ENCODE measurements at places on chromosomes 6 and 20. TPM values are rescaled to one million over a fixed set of nuclear protein-coding genes. Genes with fewer than 3 reads are reported as not detected.

- DNase-seq, result no peak
These were observed 381.6 kb downstream of the GJA1 start for GRCh38 chr6:121816906-121817540.

GRCh38 chr6:107353773-107354382 lies 105.5 kb downstream of the PDSS2 start:
- no peak for DNase-seq

DNA sequence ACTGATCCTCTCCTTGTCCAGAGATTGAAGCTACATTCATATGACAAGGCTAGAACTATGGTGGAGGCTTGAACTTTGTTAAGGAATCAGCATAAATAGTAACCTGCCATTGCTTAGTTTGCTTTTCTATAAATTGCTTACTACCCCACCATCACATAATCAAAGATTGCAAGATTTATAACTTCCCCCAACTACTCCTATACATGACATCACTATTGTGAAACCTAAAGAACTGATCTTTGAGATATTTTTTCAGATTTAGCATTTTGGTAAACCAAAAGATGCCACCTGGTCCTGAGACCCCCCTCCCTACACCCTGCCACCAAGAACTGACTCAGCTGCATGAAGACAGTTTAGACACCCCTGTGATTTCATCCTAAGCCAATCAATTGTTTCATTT lies 385.3 kb downstream of the CDC5L start:
- DNase-seq, result no peak

DNA sequence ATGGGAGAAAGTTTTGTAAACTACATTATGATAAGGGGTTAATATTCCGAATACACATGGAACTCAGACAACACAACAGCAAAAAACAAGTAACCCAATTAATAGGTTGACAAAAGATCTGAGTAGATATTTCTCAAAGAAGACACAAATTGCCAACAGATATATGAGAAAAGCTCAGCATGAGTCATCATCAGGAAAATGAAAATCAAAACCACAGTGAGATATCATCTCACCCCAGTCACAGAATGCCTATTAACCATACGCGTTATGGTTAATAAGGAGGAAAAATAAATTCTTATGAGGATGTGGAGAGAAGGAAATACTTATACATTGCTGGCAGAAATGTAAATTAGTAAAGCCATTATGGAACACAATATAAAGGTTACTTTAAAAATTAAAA lies 695.0 kb downstream of the COL12A1 start:
- no peak for DNase-seq

CLPSL1 gene
- total RNA-seq, result not detected

GRCh38 chr6:39452306-39453145 lies 130.0 kb upstream of the KCNK16 start:
- DNase-seq, result no peak

DNA sequence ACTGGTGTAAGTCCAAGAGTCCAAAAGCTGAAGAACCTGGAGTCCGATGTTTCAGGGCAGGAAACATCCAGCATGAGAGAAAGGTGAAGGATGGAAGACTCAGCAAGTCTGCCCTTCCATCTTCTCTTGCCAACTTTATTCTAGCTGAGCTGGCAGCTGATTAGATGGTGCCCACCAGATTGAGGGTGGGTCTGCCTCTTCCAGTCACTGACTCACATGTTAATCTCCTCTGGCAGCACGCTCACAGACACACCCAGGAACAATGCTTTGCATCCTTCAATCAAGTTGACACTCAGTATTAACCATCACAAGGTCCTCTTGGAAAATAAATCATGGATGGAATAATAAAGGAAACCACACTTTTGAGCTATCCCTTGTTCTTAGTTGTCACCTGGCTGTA lies 121.2 kb downstream of the MAP3K7 start:
- DNase-seq, result no peak

- no peak for DNase-seq
These were observed 259.8 kb downstream of the PKHD1 start for GRCh38 chr6:51827580-51827979.

DNA sequence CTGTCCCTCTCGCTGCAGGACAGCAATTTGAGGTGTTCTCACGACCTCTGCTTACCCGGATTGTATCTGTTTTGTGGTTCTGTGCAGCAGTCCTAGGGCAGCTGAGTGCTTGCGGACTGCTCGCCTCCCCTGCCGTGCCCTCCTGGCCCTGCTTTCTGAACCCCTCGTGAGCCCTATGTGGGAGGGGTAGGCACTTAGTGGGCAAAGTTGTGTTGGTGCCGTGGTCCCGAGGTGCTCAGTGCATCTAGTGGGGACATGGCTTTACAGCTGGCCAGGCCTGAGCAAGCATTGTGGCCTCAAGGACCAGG lies 5.2 kb downstream of the TMEM181 start:
- DNase-seq, result peak; percentile 76

DNA sequence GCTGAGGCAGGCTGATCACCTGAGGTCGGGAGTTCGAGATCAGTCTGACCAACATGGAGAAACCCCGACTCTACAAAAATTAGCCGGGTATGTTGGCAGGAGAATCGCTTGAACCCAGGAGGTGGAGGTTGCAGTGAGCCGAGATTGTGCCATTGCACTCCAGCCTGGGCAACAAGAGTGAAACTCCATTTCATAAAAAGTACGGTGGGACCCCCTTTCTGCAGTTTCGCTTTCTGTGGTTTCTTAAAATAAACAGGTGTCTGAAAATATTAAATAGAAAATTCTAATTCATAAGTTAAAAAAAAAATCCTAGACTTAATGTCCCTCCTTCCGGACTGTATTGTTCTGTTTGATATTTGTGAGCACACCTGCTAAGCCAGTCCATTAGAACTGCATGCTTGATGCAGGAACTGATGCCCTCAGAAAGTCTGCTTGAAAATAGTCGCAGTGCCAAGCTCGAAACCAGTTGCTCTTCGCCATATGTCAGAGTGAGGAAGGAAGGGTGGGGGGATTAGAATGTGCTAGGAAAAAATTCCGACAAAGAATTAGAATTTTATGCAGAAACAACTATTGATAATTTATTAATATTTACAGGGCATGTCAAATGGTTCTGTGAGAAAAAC lies 85.9 kb downstream of the JARID2 start:
- no peak for DNase-seq

GRCh38 chr20:17868151-17868550 lies 100.4 kb downstream of the SNX5 start:
- DNase-seq, result no peak

DNA sequence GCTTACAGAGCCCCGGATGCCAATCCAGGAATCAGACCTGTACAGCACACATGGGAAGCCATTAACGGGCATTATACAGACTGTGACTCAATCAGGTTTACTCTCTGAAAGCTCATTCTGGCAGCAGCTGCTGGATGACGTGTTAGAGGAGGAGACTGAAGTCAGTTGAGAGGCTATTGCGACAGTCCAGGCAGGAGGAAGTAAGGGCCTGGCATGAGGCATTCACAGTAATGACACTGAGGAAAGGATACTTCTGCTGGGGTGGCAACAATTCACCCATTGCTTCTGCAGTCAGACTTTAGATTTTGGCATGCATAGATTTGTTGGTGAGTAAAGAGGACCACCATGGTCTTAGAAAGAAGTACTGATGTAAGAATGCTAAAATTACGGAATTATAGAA lies 151.0 kb upstream of the HEY2 start:
- DNase-seq, result no peak

DNA sequence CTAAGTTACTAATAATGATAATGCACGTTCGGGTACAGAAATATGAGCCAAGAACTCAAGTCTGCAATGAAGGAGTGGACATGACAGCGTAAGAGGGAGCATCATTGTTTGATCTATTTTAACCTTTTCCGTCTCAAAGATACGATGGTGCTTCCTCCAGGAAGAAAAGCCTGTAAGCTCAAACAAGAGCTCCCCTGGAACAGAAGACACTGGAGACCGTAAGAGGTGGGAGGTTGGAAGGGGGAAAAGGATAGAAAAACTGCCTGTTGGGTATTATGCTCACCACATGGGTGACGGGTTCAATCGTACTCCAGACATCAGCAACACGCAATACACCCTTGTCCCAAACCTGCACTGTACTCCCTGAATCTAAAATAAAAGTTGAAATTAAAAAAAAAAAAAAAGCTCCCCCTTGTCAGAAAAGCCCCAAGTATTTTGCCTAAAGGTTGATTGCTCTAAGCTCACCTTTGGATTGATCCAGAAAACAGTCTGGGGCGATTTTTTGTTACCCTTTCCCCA lies 180.5 kb downstream of the TRIM27 start:
- no peak for DNase-seq

DNA sequence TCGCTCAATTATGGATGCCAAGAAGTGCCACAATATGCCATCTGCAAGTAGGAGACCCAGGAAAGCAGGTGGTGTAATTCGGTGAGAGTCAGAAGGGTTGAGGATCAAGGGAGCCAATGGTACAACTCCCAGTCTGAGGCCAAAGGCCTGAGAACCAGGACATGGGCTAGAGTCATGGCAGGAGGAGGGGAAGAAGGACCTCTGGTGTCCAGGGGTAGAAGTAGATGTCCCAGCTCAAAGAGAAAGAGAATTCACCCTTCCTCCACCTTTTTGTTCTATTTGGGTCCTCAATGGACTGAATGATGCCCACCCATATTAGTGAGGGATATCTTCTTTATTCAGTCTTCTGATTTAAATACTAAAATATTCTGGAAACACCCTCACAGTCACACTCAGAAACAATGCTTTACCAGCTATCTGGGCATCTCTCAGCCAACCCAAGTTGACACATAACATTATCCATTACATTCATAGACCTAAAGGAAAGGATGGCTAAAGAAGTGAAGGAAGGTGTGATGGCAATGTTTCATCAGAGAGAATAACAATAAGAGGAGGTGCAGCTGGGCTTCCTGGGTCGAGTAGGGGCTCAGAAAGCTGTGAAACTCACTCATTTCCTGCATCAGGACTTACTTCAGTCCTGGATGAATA lies 21.2 kb upstream of the HLA-DQA1 start:
- DNase-seq, result no peak

DNA sequence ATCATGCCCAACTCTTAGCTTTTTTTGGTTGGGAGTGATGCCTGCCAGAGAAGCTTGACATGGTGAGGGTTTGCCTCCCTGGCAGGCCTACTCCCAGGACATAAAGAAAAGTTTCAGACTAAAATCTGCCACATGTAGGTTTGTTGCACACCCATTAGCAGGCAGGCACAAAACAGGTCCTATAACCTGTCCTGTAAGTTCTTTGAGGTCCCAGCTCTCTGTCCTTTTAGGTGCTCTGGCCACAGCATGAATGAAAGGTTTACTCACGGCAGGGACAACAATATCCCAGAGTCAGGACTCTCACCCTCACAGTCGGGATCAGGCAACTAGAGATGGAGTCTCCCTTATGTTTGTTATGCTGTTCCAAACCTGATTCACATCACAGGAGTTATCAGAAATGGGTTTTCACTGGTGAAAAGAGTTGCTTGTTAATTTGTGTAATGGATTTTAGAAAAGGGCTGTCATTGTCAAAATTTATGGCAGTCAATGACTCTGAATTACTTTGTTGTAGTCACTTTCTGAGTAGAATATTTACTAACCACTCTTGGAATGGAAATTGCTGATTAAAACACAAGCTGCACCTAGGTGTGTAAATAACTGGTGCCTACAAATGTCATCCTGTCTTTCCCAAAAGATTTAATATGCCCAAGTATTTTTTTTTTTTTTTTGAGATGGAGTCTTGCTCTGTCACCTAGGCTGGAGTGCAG lies 5.8 kb upstream of the SRPK1 start:
- no peak for DNase-seq

NT5DC1 gene
- total RNA-seq, result 38.4 TPM

DNA sequence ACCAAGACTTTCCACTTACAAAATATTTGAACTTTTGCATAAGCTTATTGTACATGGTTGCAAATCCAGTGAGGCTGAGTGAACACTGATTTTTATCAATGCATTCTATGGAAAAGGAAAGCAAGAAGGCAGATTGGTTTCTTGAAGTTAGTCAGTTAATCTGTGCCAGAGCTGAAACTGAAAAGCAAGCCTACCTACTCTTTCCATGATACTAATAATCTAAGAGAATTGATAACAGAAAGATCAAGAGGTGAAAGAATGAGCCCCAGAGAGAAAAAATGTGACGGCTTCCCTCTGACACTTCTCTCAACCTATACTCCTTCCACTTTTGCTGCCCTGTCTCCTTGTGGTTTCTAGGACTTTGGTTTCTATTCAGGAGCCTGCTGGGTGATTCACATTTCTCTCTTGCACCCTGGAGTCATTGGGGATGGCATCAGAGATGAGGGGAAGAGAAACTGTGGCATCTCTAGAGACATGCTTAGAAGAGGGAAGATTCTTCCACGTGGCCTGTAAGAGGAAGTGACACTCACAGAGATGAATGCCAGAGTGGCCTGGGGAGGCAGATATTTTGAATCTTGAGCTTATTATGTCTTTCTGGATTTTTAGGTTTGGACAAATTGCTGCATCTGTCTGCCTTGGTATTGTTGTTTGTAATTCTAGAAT lies 158.6 kb upstream of the RIMS1 start:
- no peak for DNase-seq

DNA sequence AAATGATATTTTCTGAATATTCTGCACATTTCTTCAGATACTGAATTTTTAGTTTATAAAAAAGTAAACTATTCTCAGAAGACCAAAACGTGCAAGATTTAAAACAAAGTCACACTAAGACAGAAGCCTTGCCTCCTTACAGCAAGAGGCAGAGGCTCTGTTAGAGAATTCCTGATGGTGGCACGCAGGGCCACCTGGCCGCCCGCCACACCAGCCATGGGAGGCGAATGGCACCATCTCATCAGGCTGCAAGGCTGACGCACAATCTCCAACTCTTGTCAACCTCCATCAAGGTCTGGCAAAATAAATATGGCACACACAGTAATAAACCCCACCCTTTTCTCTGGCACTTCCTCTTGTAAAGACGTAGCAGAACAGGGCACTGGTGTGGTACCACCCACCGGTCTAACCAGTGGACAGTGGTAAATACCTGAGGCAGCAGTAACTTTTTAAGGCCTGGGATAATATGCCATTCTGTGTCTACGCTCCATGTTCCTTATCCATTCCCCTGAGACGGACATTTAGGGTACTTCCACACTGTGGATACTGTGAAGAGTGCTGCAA lies 111.4 kb downstream of the WDR27 start:
- DNase-seq, result no peak

OR2B6 gene
- not detected for total RNA-seq

DNA sequence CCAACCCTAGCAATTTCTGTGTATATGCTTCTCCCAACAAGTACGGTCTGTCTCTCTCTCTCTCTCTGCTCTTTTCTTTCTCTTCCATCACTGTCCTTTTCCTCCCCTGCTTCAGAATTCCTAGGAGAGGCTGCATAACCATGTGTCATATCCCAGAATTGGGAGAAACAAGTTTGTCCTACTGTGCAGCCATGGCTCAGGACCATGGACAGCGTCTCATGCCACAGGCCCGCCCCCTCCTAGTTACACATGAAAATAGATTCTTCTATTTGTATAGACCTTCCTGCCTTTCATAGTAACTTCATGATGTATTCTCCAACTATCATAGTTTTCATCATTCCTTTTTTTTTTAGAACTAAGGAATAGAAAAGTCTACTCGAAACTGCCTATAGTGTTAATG lies 98.0 kb downstream of the FNDC1 start:
- no peak for DNase-seq
